NCI-H526 (cell line): ENCODE measurements at places on chromosomes 12 and 14.

DNA sequence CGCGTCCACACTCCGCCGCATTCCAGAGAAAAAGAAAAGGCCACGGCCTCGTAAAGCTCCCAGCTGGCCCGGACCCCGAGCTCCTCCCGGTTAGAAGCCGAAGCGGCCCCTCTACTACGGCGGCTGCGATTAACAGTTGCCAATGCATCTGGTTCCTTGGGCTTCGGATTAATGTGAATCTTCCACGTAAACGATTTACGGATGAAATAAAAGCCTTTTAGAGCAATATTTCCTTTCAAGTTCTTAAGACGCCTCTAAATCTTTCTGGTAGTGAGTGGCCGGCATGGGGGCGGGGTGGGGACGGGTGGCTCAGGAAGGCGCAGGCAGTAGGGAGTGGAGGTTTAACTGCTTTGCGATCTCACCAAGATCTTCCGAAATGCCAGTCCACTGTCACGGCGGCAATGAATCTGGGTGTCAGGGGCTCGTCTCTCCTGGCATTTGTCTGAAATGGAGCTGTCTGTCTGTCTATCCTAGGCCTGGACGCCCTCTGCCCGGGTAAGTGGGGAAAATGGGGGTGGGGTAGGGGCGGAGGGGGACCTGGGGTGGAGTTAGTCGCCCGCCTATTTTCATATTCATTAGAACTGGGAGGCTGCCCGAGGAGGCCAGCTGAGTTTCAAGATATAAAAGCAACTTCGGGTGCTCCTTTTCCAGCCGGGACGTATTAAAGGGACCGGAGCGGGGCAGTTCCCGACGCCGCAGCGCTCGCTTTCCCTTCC lies 413 bp upstream of the ALX1 start:
- no peak for DNase-seq

- no peak for DNase-seq
Measured at GRCh38 chr12:20142956-20143355, 225.4 kb upstream of the PDE3A start.

DNA sequence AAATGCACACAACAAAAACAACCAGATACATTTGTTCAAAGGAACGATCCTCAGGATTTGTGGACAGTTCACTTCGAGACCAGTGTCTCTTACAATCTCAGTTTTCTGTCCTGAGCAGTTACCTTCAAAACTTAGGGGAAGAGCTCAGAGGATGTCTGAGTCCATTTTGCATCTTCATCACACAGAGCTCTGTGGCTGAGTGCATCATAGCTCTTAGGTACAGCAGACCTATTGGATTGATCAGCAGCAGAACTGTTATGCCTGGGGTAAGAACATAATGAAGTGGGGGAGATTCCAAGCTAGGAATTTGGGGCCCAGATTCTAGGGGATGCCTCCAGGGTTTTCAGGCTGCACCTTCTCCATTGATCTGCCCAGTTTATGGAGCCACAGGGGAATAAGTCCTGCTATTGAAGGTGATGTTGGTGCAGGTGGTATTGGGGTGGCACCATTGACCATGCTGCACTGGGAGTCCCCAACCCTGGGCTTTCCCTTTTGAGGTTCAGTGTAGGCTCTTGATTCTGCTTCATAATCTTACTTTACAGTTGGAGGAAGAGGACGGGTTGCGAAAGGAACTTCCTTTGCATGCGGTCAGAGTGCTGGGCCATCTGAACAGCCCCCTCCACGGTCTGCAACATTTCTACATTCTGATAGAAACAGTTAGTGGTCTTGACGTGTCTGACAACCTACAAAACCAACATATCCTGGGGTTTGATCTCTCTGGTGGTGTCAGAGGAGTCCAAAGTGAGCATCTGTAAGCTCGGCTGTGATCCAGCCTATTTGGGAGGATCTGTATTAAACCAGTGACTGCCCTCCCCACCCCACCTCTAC lies 112.8 kb downstream of the CHST11 start:
- DNase-seq, result no peak

DNA sequence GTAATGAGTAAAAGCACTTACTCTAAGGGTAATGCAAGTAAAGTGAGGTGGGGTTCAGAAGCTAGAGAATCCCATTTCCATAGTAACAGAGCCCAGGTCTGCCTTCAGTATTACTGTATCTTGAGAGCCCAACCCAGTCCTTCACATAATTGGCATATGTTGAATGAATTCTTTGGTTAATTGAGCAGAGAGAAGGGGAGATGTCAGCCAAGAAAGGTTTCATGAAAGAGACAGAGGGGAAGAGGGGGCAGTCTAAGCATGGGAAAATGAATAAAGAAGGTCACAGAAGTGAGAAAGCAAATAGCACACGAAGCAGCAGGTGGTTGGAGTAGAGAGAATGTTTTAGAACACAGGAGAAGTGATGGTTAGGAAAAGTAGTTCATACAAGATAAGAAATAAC lies 371.1 kb downstream of the SEC23A start:
- no peak for DNase-seq

DNA sequence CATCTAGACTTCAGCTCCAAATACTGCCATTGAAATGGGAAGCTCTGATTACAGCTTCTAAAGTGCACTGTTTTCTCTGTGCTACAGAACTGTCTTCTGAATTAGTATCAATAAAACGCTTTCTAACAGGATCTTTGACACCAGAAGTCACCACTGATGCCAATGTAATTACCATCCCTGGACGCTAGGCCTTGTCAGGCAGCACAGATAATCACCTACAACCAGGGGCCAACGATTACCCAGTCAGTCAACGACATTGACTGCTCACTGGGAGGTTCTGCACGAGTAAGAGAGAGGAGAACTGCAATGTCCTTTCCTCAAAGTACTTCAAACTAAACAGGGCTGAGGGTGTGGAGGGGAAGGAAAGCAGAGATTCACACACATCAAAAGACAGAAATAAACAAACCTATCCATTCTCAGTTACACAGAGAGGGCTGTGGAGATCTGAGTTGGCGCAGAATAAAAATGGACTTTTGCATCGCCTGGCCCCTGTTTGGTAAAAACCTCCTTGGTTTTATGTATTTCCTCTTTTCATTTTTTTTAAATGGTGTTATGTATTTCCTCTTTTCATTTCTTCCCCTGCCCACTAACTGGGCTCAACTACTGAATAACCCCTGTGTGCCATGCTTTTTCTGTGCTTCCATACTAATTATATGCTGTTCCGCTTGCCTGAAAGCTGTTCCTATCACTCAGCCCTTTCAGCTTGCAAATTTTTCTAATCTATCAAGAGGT lies 492.2 kb downstream of the APAF1 start:
- DNase-seq, result no peak

DNA sequence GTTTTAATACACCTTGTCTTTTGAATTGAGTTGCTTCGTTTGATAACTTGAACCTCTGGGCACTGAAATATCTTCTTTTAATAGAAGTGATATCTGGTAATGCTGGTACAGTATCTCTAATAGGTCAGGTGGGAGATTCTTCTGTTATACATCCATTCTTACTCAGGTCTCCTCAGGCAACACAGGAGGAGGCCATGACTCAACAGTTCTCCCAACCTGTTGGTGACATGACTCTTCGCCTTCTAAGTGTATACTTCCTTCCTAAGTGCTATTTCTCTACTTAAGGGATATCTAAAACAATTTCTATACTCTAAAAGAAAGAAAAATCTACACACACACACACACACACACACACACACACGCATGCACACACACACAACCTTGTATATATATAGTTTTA lies 509.1 kb downstream of the PCNX1 start:
- DNase-seq, result no peak

DNA sequence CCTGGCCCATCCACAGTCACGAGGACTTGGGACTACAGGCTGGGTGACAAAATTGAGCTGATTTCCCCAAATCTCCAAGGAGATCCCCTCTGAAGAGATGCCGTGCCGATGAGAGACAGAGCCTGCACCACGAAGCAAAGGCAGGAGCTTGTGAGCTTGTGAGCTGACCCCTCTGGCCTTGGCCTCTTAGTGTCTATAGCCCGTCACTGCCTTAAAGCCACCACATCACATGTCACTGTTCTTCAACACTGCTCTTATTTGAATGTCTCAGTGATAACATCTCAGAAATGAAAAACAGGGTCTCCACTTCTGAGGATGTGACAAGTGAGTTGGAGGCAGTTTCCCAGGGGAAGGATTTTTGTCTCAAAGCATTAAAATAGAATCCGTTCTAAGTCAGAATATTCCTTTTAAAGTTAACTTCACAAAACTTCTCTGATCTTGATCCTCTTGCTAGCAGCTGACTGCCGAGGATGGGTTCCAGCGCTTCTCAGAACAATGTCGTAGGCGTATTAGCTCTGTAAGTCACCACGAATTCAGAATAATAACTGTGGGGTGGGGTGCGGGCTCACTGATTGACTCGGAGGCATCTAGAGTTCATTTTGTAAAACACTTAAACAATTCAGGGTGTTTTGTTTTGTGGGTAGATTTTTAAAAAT lies 37.5 kb downstream of the CHST11 start:
- DNase-seq, result peak; percentile 28

- DNase-seq, result no peak
Measured at GRCh38 chr14:98593361-98593761, 678.6 kb downstream of the BCL11B start.

DNA sequence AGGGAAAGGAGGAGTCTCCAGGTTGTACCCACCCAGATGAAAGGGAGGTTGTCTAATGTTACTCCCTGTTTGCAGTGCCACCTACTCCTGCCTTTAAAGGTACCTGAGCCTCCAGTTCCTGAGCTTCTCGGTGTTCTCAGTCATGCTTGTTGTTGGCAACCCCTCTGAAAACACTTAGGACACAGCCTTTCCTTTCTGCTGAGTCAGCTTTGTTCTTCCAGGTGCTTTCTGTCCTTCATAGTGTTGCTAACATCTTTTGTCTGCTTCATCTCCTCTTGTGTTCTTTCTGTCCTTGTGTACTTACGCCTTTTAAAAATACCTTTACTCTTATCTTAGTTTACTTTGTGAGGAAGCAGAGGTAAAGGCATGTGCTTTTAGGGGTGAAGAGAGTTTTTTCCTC lies 97.0 kb upstream of the NEDD1 start:
- DNase-seq, result no peak

DNA sequence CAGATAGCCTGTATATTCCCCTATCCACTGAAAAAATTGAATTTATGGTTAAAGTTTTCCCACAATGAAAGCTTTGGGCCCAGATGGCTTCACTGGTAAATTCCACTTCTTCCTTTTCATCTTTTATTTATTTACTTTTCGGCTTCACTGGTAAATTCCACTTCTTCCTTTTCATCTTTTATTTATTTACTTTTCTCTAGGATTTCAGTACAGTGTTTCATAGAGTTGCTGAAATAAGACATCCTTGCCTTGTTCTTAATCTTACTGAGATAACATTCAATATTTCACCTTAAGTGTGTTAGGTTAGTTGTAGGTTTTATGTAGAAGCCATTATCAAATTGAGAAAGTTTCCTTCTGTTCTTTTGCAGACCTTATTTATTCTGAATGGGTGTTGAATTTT lies 18.9 kb upstream of the KLRG1 start:
- DNase-seq, result no peak

- DNase-seq, result no peak
Measured at GRCh38 chr12:83346333-83346732, 659.6 kb downstream of the TMTC2 start.

GRCh38 chr14:67395876-67396189 lies 16.1 kb downstream of the PLEK2 start:
- no peak for DNase-seq

GRCh38 chr14:94165744-94166143 lies 8.4 kb upstream of the PPP4R4 start:
- no peak for DNase-seq

- no peak for DNase-seq
Measured at GRCh38 chr12:113782873-113783272, 183.3 kb downstream of the RBM19 start.

DNA sequence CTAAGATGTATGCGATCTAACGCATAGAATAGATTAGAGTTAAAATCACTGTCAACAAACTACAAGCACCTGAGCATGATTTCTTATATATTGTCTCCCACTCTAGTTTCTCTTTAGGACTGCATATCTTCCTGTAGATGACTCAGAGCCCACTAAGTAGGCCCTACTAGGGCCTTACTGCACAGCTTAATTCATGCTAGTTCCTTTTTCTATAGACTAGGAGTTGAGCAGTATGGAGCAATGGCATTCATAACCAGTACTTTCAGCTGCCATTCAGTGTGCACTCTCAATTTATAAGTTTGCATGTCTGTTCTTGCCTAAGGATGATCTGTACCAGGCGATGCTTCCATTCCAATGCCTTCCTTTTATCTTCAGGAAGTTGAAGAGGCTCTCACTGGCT lies 103.5 kb downstream of the METTL25 start:
- DNase-seq, result no peak

GRCh38 chr14:24395609-24396582 lies 2.9 kb upstream of the NYNRIN start:
- no peak for DNase-seq

- DNase-seq, result no peak
Measured at GRCh38 chr12:4539167-4539870, 629 bp downstream of the RAD51AP1 start.

DNA sequence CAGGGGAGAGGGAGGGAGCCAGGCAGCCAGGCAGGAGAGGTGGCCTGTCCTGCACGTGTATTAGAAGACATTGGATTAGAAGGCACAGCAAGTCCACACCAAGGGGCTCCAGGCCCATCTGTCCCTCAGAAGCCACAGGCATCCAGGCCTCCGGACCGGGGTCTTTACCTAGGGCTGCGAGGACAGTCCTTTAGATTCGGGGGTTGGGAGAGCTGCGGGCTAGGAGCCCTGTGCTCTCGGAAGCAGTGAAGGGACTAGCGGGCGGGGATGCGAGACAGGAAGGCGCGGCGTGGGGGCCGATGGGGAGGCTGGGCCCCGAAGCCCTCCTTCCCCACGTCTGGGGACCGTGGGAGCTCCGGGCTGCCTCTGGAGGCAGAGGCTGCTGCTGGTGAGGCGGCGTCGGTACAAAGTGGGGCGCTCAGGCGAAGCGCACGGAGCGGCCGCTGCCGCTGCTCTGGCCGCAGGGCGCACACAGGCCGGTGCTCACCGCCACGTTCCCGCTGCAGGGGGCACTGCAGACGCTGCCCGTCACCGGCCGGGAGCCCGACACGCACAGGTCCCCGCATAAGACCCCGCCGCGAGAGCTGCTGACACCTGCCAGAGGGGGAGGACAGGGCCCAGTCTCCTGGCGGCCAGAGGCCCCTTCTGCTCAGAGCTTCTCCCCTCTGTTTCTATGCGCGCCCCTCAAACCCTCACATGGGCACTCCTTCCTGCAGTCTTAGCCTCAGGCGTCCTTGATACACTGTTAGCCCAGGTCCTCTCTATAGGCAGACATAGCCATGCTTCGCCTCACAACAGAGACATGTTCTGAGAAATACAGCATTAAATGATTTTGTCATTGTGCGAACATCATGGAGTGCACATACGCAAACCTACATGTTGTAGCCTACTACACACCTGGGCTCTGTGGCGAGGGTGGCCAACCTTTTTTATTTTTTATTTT lies 17.3 kb downstream of the KRT7 start:
- no peak for DNase-seq

DNA sequence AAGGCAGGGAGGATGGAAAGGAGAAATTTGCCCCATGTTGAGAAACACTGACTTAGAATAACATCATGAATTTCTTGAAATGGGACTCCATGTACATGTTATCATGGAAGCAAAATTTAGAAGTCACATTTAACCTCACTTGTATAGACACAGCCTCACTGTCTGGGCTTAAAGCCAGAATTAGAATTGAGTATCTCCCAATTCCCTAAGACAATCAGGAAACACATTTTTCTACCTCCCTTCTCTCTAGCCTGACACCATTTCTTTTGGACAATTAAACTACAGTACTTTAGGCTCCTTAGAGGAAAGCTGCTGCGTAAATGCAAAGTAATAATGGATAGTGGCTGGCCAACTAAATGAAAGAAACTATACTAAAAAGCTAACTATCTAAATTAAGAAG lies 795.5 kb downstream of the C12orf50 start:
- DNase-seq, result no peak
